ENCODE measurements at places on chromosomes 3 and 15.

DNA sequence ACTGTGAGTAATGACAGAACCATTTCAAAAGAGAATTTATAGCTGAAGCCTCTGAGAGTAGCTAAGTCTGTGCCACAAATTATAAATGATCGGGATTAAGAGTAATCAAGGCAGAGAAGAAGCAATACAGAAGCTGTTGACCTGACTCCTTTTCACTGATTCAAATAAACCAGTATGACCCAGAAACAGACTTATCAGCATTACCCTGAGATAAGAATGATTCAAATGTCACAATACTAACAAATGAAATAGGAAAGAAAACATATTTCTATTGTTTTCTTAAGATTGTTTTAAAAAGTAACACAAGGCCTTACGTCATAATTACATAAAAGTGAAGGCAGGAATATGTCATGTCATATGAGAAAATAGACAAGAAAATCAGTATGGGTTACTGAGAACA lies 1534.6 kb downstream of the SI start:
- no peak for DNase-seq

GRCh38 chr3:168973897-168974296 lies 689.6 kb downstream of the MECOM start:
- no peak for DNase-seq

DNA sequence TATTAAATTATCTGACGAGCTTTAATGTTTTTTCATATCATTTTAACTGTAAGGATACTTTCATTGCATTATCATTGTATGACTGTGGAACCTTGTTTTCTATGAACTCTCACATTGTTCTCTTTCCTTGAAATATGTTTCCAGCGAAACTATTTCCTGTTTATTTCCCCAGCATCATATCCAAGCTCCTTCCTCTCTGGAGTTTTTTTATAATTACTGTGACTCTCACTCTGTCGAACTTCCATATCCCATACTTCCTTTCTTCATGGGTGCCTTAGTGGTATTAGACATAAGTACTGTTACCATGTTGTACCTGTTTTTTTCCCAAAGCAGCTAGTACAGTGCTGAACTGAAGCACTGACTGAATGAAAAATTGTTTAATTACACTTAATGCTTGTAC lies 373.6 kb upstream of the CNTN3 start:
- no peak for DNase-seq

DNA sequence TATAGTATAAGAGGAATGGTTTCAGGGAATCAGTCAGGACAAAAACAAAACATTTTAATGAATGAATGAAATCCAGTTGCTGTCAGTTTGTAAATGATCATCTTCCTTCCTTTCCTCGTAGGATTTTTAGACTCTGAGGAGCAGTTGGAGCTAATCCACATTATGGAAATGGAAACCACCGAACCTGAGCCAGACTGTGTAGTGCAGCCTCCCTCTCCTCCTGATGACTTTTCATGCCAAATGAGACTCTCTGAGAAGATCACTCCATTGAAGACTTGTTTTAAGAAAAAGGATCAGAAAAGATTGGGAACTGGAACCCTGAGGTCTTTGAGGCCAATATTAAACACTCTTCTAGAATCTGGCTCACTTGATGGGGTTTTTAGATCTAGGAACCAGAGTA lies 3.1 kb downstream of the TIPARP start:
- DNase-seq, result no peak

GRCh38 chr3:131620977-131621376 lies 118.2 kb upstream of the MRPL3 start:
- no peak for DNase-seq

- no peak for DNase-seq
Measured at GRCh38 chr3:164752812-164753211, 325.5 kb downstream of the SI start.

GRCh38 chr3:97721446-97721845 lies 43.1 kb upstream of the ARL6 start:
- no peak for DNase-seq

GRCh38 chr3:188941103-188941502 lies 230.7 kb upstream of the TPRG1 start:
- DNase-seq, result no peak

- DNase-seq, result no peak
Measured at GRCh38 chr3:99929745-99930139, 112.1 kb downstream of the CMSS1 start.

DNA sequence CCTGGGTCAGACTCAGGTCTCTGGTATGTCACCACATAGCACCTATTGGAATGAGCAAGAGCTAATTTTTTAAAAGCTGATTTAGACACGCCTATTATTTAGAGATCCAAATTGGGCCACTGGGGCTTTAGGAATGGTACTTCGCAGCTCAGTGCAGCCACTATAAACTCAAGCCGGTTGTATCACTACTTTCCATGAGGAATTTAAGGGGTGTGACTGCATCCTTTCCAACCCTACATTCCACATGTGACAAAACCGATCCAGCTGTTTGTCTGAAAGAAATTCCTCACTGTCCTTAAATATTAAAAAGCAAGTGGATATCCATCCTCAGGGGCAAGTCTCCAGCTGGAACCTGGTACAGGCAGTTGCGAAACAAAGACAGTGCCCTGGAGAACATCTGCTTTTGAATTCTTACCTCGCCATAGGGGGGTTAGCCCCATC lies 12.8 kb downstream of the VGLL3 start:
- DNase-seq, result no peak

DNA sequence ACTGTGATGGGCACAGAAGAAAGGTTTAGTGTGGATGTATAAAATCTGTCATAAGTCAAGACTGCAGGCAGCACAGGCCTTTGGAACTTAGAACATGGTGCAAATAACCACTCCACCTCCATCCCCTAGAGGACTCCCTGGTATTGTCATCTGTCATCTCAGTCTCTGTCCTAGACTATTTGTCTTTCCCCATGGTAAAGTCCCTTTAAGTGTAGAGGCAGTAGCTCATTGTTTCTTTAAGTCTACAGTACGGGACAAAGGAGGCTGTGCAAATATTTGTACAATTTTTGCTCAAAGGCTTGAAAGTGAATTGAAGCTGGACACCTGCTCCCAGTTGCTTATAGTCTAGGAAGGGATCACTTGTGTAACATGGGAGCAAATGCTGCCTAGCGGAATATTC lies 3.2 kb upstream of the PXYLP1 start:
- no peak for DNase-seq

DNA sequence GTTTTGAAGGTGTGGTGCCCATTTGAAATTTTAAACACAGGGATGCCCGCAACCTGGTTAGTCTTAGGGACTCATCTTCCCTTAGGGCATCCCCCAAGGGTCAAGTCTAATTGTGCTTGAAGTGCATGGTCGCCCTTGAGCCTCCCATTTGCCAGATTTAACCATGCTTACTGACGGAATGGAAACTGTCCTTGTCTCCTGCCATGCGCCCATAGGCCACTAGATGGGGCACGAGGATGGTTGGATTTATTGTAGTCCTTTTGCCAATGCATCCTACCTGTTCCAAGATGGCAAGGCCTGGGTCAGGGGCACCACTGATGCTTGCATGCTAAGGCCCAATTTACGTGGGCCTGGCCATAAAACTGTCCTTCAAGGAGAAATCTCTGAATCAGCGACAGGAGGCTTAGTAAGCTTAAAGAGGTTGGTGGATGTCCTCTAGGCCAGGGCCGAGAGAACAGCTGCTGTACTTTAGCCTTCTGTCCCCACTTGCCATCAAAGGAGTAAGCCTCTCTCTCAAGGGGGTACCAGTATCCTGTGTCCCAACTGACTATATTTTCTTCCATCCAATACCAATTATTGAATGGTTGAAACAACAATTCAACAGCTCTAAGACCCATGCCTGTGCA lies 355.4 kb downstream of the OTOL1 start:
- peak; percentile 9 for DNase-seq

DNA sequence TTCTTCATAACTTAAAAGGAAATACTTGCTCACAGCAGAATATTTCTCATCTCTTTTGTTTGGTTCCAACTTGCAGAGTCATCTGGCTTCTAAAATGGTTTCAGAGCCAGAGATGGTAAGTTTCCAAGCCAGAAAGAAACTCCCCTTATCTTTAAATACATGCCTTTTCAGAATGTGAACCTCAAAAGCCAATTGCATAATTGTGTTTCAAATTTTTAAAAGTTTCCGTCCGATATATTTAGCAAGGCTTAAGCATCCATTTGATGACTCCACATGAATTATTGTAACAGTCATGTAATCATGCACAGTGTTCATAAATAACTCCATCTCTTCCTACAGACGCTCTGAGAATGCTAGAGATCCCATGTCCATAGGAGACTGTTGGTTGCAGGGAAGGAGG lies 40.6 kb upstream of the C3orf80 start:
- DNase-seq, result peak; percentile 86

- DNase-seq, result no peak
Measured at GRCh38 chr15:95263751-95264150, 1032.4 kb downstream of the MCTP2 start.
